ENCODE measurements at places on chromosomes 1 and 21.
A peak's percentile ranks its signal among the peaks of the same experiment; 100 is the strongest.

GRCh38 chr1:35264871-35265270, 3.6 kb upstream of the ZMYM4 start:
- DNase-seq, result peak; percentile 40

GRCh38 chr1:183911285-183911684, 106.4 kb downstream of the RGL1 start:
- no peak for DNase-seq

DNA sequence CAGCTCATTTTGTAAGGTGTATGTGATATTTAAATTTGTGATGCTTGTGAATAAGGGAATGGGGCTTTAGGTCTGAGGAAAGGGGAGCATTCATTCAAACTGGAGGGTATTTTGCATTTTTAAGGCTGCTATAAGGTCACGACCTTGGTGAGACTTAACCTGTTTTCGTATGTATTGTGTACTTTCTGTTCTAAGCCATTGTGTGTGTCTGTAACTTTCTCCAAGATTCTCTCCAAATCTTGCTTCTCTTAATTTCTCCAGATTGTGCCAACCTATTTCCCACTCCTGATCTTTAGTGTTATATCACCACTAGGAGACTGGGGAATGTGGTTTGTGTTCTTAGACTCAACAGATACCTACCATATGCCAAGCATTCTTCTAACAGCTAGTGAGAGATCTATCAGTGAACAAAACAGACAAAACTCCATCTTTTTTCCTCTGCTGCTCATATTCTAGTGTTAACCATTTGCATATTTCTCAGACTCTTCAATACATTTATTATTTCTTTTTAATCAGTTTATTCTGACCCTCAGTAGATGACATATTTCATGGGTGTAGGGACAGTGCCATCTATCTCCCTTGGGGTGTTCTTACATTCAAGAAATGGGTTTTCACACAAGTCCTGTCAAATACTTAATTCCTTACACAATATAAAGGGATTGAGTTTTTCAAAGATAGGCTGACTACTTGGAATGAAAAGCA, 27.5 kb downstream of the ATP1B1 start:
- DNase-seq, result peak; percentile 53

GRCh38 chr1:204660509-204660908, 25.0 kb downstream of the LRRN2 start:
- no peak for DNase-seq

- DNase-seq, result no peak
Observed at GRCh38 chr1:203295796-203296195, 9.5 kb upstream of the BTG2 start.

DNA sequence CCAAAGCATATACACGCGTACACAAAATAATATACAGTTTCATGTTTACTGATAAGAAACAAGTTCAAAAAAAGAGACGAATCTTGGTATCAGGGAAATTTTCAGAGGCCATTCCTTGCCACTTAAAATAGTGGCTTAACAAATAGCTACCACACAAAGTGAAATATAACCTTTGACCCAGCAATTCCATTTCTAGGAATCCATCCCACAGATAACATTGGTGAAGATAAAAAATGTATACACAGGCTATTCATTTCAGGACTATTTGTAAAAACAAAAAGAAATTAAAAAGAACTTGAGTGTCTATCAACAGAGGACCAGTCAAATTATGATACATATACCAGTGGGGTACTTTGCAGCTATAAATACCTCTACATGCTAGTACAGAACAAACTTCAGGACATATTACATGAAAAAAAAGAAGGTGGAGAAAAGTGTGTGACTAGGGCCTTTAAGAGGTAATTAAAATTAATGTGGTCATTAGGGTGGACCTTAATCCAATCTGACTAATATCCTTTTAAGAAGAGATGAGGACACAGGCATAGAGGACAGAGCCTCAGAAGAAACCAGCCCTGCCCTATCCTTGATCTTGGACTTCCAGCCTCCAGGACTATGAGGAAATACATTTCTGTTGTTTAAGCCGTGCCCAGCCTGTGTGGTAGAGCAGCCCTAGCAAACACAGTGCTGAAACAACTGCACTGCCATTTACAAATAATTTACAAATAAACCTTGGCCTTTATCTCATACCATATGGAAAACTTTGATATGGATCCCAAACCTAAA, 7.8 kb downstream of the UBE2G2 start:
- no peak for DNase-seq

DNA sequence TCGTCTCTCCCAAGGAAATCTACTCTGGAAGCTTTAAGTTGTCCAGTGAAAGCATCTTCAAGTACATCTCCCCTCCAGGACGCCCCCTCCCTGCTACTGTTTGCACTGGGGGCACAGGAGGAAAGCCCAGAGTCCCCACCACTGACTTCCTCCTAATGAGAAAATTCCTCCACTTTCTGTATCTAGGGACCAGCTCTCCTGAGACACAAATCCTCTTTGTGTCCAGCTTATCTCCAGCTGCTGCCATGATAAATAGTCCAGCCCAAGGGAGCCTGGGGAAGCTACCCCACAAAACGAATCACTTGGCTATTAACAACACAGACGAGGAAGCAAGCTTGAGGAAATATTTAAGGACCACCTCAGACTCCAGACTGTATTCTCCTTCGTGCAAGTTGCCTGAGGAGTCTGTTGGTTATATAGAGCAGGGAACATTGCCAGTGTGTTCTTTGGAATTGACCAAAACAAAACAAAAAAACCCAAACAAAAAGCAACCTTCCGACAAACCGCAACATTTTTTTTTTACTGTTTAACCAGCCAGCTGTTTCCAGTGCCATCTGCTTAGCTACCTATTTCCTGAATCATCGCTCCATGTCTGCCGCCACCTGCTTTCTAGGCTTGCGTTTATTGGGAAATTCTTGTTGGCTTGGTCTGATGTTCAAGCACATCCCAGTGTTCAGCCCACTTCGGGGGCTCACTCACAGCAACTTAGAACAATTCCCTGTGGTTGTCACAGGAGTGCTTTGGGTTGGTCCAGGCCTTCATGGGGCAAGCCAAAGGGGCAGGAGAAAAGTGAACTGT, 7.7 kb downstream of the C1orf226 start:
- no peak for DNase-seq

- DNase-seq, result no peak
Observed at GRCh38 chr1:212977781-212978645, 27.7 kb downstream of the VASH2 start.

- no peak for DNase-seq
Observed at GRCh38 chr1:12456979-12457378, 161.0 kb downstream of the DHRS3 start.

All from Ammon's horn (tissue), 1 donor.